ENCODE measurements at places on chromosomes 16 and 17. TPM values are rescaled to one million over a fixed set of nuclear protein-coding genes. Genes with fewer than 3 reads are reported as not detected.

DNA sequence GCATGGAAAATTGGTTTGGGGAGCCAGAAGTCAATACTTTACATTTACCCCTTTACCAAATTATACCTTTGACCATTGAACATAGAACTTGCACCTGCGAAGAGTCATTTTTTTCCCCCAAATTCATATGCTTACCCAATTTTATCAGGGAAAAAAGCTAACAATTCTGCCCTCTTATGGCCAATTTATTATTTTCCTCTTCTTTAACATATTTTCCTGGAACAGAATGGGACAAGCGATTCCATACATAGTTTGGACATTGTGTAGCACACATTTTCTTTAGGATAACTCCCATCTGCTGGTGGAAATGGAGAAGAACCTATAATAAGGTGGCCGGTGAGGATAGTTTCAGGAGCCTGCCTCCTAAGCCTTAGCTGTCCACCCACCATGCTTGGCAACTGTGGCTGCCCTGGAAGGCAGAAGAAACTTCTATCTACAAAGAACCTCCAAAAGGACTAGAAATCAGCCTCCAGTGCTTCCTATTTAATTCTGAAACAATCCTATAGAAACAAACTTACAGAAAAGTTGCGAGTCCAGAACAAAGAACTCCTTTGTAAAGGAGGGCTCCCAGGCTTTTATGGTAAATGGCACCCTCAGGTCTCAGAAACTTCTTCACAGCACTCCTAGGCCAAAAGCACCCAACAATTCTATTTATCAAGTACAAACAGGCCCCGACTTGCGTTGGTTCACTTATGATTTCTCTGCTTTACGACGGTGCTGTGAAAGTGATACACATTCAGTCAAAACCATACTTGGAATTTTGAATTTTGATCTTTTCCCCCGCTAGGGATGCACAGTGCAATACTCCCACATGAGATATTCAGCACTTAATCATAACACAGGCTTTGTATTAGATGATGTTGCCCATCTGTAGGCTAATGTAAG lies 64.1 kb upstream of the CACNG4 start:
- DNase-seq, result no peak

GRCh38 chr17:6170349-6170748 lies 100.2 kb downstream of the WSCD1 start:
- DNase-seq, result peak; percentile 36

HSD17B1 gene
- total RNA-seq, result under 0.01 TPM

DNA sequence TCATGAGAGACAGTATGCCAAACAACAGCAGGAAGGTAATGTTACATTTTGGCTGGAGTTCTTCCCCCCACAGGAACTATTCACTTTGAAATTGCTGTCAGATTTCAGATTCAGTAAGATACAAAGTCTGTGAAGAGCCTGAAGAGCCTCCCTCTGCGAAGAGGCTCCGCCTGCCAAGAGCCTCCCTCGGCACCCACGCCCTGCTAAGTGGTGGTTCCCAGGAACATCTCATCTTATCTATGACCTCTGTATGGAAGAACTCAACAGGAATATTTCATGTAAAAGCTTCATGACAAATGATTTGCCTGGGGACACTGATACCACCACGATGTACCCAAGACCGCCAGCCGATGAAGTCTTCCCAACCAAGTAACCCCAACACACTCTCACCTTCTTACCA lies 3.2 kb downstream of the ZC3H7A start:
- no peak for DNase-seq

ABCA3 gene
- 5.9 TPM for total RNA-seq

GRCh38 chr17:7553356-7553755 lies 4.5 kb downstream of the TNFSF12 start:
- no peak for DNase-seq

ZMYND15 gene
- 1.1 TPM for total RNA-seq

C16orf74 gene
- total RNA-seq, result 17.8 TPM

CA7 gene
- total RNA-seq, result not detected

GRCh38 chr17:77959126-77959925 lies 823 bp downstream of the TNRC6C start:
- peak; percentile 32 for DNase-seq

- no peak for DNase-seq
Measured at GRCh38 chr16:54568906-54569807, 282.6 kb upstream of the IRX3 start.

ZDHHC1 gene
- total RNA-seq, result 3.0 TPM

DNA sequence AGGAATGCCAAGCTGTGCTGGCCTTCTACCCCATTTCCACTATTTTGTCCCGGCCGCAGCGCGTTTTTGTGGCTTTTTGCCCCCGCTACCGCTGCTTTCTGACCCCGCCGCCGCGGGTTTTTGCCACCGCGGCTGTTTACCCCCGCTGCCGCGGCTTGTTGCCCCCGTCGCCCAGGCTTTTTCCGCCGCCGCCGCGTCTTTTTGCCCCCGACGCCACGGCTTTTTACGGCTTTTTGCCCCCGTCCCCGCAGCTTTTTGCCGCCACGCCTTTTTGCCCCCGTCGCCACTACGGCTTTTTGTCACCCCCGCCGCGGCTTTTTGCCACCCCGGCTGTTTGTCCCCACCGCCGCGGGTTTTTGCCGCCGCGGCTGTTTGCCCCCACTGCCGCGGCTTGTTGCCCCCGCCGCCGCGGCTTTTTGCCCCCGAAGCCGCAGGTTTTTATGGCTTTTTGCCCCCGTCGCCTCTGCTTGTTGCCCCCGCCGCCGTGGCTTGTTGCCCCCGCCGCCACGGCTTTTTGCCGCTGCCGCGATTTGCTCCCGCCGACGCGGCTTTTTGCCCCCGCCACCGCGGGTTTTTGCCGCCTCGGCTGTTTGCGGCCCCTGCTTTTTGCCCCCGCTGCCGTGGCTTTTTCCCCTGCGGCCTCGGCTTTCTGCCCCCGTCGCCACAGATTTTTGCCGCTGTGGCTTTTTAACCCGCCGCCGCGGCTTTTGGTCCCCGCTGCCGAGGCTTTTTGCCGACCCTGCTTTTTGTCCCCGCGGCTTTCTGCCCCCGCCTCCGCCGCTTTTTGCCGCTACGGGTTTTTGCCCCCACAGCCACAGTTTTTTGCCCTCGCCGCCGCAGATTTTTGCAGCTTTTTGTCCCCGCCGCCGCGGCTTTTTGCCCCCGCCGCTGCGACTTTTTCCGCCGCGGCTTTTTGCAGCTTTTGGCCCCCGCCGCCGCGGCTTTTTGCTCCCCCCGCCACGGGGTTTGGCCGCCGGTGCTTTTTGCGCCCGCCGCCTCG lies 520.4 kb upstream of the WSB1 start:
- no peak for DNase-seq

CYTH1 gene
- 91.4 TPM for total RNA-seq

DNA sequence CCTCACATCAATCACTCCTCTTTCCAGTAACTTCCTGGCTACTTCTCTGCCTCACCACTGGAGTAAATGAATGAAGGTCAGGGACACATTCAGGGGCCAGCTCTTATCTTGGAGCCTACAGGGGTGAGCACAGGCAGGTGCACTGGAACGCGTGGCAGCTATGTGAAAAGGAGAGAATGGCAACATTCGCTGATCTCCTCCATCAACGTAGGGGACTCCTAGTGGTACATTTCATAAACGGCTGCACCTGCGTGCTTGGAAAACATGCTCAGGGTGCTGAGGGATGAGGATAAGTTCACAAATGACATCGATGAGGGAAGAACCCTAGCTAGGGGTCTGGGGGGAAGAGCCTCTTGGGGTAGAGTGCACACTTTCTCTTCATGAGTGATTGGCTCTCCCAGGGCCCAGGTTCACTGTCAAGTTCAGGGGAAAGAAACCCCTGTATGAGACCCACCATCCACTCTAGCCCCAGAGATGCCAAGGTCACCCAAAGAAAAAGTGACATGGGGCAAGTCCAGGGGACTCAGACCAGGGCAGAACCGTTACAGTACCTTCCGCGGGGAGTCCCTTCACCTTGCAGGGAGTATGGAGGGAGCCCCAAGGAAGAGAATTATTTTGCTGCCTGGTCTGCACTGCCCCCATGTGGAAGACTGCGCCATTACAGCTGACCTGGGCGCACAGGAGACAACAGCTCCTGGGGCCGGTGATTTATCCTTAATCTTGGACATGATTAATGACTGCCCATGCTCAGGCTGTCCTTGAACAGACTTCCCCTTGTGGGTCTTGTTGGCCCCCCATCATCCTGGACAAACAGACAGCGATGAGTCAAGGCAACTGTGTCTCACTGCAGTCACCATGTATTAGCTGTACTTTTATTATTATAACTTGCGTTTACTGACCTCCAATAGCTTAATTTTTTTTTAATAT lies 30.1 kb downstream of the VAC14 start:
- DNase-seq, result peak; percentile 53

DNA sequence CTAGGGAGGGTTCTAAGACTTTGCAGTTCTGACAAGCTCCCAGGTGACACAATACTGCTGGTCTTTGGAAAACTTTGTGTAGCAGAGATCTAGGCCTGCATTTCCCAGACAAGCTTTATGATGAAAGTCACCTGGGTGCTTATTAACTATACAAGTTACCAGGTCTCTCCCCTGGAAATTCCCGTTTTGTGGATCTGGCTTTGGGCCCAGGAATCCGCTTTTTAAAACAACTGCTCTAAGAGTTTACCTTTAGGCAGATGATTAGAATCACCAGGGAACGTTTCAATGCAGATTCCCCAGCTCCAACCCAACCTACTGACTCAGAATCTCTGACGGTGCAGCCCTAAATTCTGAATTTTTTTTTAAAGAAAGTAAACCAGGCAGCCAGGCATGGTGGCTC lies 36.3 kb downstream of the MYH3 start:
- peak; percentile 20 for DNase-seq

DNA sequence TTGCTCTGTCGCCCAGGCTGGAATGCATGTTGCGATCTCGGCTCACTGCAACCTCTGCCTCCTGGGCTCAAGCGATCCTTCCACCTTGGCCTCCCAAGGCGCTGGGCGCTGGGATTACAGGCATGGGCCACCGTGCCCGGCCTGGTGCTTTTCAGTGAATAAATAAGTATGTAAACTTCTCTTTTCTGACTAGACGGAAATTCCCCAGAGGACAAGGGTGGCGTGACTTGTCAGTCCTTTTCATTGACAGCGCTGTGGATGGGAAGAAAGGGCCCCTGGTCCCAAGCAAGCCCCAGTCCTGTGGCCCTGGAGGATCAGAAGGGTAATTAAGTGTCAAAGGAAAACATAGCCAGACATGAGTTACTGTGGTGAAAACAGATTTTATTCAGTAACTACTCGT lies 9.6 kb upstream of the SPN start:
- DNase-seq, result no peak

DNA sequence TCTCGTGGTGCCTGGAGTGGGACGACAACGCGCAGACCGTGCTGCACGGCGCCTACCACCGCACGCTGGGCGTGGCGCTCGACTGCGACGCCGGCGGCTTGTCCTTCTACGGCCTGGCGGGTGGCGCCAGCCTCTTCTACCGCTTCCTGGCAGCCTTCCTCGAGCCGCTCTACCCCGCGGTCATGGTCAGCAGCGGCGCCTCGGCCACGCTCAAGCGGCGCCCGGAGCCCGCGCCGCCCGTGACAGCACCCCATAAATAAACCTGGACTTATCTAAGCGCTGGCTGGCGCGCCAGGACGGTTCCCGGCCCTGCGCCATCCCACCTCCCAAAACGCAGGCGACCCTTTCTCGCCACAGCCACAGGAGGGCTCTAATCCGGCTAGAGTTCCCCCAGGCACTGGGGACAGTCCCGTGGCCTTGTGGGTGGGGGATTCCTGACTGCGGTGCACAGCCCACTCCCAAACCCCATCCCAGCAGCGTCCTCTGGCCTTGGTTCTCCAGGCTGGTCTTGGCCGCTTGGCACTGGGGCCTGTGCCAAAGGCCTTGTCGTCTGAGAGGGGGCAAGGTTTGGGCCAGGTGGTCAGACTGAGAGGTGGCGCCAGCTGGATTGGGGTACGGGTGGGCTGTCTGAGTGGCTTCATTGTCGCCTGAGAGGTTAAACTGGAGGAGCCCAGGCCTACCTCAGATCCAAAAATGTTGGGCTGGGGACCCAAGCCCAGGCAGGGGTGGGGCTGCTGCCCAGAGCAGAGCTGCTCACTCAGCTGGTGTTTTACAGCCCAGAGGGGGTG lies 10.1 kb upstream of the SLC16A5 start:
- DNase-seq, result no peak

ALOXE3 gene
- not detected for total RNA-seq

DNA sequence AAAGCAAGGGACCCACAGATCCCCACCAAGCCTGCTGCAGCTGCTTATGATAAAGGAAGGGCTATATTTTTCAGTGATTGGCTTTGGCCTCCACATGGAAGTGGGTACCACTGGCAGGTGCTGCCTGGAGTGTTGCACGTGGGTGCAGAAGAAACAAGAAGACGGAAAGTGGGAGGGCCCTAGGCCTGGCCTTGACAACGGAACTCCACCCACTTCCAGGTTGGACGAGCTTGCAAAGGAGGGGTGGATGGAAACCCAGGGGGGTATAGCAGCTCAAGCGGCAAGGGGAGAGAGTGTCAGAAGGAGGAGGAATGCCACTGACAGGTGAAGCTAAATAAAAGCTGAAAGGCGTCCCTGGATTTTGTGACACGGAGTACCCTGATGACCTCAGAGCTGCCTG lies 20.3 kb downstream of the TRIM25 start:
- no peak for DNase-seq

GRCh38 chr17:7408252-7408727 lies 645 bp downstream of the NLGN2 start:
- no peak for DNase-seq

TRIM72 gene
- total RNA-seq, result not detected

- no peak for DNase-seq
Measured at GRCh38 chr16:2826591-2827373, 3.3 kb upstream of the ZG16B start.

GRCh38 chr17:71472809-71473789 lies 647.7 kb upstream of the SOX9 start:
- DNase-seq, result peak; percentile 58

CCL5 gene
- 14.4 TPM for total RNA-seq

DNA sequence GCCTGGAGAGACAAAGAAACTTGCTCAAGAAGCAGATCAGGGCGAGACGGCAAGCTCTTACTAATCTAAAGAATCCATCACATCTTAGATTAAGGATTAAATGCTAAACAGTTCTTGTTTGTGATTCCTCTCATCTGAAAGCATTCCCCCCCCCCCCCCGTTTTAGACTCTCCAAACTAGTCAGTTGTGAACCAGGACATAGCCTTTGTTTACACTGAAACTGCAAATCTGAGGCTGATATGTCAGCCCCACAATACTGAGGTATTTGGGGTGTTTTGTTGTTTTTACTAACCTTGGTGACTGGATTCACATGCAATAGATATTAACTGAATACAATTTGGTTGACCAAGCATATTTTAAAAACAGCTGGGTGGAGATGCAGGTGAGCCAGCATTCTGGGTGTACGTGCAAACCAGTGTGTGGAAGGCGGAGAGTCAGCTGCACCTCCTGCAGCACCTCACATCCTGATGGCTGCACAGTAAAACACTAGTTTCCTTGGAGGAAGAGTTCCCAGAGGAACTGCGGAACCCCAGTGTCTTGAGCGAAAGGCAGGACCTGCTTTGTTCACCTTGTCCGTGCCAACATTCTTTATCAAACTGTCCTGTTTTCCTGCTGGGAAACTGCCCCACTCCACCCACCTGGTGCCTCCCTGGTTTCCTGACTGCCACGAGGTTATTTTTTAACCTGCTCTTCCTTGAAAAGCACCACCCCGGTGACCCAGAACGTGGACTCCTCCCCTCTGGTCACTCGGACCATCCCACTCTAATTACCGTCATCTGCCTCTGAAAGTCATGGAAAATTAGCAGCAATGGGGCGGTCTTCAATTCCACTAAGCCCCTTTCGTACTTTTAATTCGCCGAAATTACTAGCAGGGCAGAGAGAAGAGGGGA lies 1.2 kb upstream of the YPEL2 start:
- DNase-seq, result no peak
